ENCODE measurements at places on chromosomes 5 and 9.

DNA sequence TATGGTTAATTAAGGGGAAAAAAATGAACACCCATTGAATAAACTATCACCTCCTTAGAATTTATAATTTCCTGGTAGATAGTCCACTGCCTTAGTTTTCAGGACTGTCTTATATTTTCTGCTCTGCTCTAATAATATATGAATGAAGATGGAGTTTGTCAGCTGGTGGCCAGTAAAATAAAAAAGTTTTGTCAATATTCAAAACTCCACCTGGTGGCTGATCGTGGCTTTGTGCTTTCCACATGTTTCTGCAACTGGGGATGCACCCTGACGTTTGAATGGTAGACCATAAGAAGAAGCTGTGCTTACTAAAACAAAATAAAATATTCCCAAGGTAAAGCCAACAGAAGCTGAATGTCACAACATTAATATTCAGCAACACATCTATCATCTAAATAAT lies 286.6 kb upstream of the IZUMO3 start:
- no peak for DNase-seq

DNA sequence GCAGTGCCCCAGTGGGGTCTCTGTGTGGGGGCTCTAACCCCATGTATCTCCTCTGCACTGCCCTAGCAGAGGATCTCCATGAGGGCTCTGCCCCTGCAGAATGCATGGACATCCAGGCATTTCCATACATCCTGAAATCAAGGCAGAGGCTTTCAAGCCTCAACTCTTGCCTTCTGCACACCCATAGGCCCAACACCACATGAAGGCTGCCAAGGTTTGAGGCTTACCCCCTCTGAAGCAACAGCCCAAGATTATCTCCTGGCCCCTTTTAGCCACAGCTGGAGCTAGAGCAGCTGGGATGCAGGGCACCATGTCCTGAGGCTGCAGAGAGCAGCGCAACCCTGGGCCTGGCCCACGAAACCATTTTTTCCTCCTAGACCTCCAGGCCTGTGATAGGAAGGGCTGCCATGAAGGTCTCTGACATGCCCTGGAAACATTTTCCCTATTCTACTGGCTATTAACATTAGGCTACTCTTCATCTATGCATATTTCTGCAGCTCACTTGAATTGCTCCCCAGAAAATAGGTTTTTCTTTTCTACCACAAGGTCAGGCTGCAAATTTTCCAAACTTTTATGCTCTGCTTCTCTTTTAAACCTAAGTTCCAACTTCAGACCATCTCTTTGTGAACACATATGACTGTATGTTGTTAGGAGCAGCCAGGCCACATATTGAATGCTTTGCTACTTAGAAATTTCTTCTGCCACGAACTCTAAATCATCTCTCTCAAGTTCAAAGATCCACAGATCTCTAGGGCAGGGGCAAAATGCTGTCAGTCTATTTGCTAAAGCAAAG lies 18.4 kb downstream of the NR3C1 start:
- no peak for DNase-seq

GRCh38 chr9:16052757-16053530 lies 500.1 kb downstream of the CCDC171 start:
- DNase-seq = no peak

DNA sequence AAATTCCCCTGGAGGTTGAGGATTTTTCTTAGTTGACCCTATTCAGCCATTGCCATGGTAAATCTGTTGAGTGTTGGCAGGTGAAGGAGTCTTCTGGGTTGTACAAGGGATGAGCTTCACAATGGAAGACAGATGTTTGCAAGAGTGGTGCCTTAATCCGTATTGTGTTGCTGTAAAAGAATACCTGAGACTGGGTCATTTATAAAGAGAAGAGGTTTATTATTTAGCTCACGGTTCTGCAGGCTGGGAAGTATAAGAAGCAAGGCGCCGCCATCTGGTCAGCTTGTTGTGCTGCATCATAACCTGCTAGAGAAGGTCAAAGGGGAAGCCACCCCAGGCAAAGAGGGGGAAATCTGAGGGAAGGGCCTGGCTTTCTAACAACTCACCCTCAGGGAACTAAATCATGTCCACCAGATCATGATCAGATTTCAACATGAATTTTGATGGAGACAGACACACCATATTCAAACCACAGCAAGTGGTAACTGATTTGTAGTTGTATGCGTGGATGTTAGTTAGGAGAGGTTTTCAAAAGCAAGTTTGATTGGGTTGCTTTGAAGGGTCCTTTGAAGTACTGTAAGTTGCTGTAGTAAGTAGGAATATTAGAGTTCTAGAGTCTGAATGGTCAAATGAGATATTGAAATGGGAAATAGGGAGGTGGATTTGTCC lies 2.5 kb downstream of the TNPO1 start:
- no peak for DNase-seq

GRCh38 chr9:5854063-5854790 lies 21.3 kb upstream of the ERMP1 start:
- DNase-seq = no peak

DNA sequence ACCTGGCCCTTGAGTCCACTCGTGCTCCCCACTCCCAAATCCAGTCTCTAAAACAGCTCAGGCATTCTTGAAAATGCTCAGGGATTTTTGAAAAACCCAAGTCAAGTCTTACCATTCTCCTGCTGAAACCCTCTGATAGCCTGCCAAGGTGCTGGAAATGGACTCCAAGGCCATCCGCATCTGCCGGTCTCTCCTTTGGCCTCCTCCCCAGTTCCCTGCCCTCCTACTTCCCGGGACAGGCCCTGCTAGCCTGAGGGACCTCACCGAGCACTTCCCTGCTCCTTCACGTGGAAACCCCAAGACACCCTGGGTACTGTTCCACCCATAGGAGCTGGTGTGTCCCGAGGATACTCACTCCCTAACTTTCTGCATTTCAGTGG lies 49.8 kb upstream of the GADD45G start:
- DNase-seq = no peak

DNA sequence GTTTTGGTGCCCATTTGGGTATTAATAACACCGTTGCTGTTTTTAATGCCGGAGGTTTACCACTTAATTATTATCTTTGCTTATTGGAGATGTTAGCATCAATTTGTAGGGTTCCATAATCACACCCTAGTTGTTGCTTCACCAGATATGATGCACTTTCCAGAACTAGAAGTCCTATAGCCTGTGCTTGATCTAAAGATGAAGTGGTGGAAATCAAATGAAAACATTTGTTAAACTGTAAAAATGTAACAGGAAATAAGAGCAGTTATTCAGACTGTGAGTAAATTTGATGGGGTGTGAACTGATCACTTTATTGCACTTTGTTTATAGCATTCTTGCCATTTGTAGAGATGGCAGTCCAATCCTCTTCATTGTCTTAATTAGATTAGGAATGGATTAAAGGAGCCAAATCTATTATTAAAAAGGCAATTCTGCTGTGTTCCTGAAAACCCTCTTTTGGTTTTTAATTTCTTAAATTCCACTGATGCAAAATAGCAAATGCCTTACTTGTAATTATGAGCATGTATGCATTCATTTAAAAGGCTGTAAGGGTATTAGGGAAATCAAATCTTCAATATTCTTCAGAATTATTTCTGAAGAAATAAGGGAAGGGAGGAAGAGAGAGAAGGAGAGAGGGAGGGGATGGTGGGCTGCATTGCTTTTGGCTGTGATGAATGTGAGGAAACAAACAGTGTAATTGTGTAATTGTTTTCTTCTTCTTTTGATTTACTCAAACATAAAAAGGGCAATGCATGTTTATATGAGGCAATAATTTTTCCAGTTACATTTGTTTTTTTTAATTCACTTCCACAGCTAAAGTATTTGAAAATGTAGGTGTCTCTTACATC lies 675.2 kb upstream of the WWC1 start:
- DNase-seq = no peak

- no peak for DNase-seq
These were observed 62.5 kb downstream of the EXOSC2 start for GRCh38 chr9:130756037-130756436.

GRCh38 chr5:57175551-57176309 lies 1.9 kb downstream of the GPBP1 start:
- DNase-seq = no peak

DNA sequence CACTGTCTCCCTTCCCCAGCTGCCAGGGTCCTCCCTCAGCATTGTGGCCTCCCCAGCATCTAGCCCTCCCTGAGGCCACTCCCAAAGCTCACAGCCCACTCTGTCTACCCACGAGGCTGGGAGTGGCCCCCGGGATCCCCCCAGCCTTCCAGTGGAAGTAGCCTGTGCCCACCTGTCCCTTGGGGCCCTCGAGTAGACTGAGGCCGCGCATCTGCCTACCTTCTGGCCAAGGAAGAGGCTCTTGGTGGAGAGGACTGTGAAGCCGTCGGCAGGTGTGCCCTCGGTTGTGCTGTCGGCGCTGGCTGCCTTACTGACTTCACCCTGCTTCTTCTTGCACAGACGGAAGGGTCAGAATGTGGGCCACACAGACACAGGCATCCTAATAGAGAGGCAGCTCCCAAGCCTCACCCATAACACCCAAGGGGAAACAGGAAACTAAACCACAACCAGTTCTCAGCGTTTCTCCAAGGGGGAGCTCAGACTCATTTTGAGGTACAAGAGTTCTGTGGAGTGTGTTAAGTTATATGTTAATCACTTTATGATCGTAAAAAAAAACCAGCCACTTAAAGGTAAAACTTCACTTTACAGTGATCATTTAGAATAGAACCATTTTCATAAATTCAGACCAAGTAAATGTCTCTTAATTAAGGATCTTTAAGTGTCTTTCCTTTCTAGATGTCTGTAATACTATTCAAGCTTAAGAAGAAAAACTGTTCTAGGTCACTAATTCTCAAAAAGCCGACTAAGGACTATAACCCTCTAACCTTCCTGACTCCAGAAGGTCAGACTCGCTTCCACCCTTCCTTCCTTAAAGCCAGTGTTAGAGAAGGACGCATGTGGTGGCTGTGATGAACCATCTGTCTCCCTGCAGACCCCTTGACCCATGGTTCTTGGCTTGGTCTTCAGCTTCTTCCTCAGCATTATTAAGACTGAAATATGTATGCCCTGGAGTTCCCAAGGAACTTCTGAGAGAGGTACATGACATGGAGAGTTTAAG lies 38.5 kb downstream of the MACROH2A1 start:
- DNase-seq = no peak

GRCh38 chr9:133119846-133120500 lies 1.1 kb downstream of the RALGDS start:
- DNase-seq = no peak
